Gastrocnemius medialis (tissue), 4 donors: ENCODE measurements at places on chromosomes 7 and 10.

DNA sequence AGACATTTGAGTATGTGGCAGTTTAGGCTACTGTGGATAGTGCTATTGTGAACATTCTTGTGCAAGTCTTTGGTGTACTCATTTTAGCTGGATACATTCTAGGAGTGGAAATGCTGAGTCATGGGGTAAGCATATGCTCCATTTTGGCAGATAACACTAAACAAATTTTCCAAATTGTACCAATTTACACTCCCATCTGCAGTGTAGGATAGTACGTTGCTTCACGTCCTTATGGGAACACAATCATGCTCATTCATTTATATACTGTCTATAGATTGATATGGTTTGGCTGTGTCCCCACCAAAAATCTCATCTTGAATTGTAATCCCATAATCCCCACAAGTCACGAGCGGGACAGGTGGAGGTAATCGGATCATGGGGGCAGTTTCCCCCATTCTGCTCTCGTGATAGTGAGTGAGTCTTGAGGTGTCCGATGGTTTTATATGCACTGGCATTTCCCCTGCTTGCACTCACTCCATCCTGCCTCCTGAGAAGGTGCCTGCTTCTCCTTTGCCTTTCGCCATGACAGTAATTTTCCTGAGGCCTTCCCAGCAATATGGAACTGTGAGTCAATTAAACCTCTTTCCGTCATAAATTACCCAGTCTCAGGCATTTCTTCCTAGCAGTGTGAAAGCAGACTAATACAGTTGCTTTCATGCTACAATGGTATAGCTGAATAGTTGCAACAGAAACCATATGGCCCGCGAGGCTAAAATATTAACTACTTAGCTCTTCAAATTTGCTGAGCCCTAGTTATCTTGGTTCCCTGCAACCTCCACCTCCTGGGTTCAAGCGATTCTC, 25.6 kb downstream of the RNF216 start:
- DNase-seq = no peak

- no peak for DNase-seq
These were observed 3.9 kb upstream of the EPC1 start for GRCh38 chr10:32350811-32351350.

- DNase-seq = no peak
These were observed 235.4 kb downstream of the KIAA1217 start for GRCh38 chr10:24444337-24444736.

GRCh38 chr10:12513775-12514673, 164.7 kb downstream of the CAMK1D start:
- no peak for DNase-seq

- DNase-seq = no peak
These were observed 45.4 kb upstream of the PRKCQ start for GRCh38 chr10:6625428-6625827.

DNA sequence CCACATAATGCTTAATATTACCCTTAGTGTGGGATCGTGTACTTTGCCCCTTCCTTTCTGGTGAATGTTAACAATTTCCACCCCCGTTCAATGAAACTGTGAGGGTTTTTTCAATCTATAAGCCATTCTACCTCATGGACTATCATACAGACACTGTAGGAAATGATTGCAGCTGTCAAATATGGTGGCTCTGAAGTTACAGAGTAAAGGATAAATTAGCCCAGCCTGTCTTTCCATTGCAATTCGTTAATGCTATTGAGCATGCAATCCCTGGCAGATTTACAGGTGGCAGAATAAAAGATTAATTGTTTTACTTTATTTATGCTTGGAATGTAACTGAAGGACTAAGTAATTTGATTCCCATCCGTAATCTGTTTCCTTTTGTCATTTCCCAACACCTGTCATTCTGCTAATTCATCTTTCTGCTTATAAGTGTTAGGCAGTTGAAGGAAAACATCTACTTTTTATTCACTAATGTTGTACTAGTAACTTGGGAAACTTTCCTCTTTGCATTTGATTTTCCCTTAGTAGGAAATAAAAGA, 1211.6 kb upstream of the LRRN3 start:
- no peak for DNase-seq
